ENCODE measurements at places on chromosomes 1 and 21.

DNA sequence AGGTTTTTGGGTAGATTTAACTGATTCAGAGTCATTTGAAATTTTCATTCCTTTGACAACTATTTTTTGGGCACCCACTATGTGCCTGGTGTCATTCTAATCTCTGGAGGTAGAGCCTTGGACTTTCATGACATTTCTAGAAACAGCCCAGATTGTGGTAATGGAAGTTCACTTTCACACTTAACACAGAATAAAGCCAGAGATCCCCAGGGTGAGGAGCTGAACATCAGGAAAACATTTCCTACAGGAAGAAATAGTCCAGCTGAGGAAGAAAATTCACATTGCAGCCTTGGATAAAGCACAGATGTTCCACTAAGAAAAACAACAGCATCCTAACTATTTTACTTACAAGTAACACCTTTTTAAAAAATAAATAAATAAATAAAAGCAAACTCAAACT, 102.4 kb upstream of the KRTAP19-8 start:
- no peak overlapping the region for H3K27ac ChIP-seq
- peaks cover 2% of the 10 kb centered on the region for H3K36me3 ChIP-seq
- no peak for DNase-seq
- peaks cover 3% of the 10 kb centered on the region for H3K4me1 ChIP-seq
- no peaks in the 10 kb centered on the region for H3K27me3 ChIP-seq
- no peak overlapping the region for H3K4me3 ChIP-seq

DNA sequence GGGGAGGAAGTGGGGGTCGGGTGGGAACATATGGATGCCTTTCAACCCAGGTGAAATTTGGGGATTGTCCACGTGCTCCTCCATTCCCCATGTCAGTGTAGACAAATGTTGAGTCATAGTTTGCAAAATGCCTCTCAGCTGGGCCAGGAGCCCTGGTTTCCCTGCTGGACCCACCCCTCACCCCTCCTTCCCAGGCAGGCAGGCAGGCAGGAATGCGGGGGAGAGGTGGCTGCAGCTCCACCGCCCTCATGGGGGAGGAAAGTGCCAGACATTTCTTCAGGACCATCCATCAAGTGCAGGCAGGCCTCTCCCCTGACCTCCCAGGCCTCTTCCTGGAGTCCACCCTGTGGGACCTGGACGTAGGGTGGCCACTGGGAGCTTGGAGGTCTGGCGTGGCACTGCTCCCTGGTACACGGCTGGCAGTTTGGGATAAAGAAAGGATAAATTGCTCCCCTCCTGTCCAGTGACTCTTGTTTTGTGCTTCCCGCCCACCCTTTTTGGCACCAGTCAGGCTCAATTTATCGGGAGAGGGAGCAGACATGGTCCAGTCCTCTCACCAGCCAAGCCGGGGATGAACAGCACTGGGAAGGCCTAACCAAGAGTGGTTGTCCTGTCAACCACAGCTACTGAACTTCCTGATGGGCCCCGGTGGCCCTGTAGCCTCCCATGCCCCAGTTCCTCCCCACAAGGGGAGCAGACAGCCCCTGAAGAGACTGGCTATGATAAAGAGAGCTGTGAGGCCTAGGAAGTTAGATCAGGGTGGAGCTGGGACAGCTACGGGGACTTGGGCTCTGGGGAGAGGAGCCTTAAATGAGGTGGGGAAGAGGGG, 18.9 kb downstream of the NPR1 start:
- peak overlapping the region; percentile 31 for H3K4me3 ChIP-seq
- H3K4me1 ChIP-seq, result peaks cover 34% of the 10 kb centered on the region
- peak overlapping the region; percentile 98 for H3K27ac ChIP-seq
- H3K27me3 ChIP-seq, result no peaks in the 10 kb centered on the region

- peaks cover 24% of the 10 kb centered on the region for H3K4me1 ChIP-seq
- peak within 1 kb of the TSS; percentile 91 for H3K27ac ChIP-seq
- DNase-seq, result no peak
- peaks cover 7% of the 10 kb centered on the region for H3K36me3 ChIP-seq
- H3K27me3 ChIP-seq, result no peaks in the 10 kb centered on the region
Observed at GRCh38 chr1:15684042-15684461, at the start of gene PLEKHM2. PLEKHM2 (plus strand) TSS chr1:15684320; CDS start chr1:15684559, 239 bp downstream.

DNA sequence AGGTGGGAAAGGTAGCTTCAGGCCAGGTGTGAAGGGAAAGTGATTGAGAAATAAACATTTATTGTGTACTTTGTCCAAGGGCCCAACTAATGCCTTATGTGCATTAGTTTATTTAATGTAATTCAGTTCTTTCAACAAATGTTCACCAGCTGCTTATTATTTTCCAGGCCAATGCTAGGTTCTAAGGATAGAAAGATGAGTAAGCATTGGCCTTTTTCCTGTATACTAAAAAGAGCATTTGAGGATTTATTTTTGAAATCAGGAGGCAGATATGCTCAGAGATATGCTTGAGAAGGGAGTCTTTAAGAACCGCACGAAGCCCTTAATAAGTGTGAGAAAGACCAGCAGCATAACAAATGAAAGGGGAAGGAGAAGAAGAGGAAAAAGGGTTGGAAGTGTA, 32.0 kb downstream of the CLCA1 start:
- H3K4me1 ChIP-seq, result peaks cover 37% of the 10 kb centered on the region
- peak overlapping the region; percentile 43 for H3K27ac ChIP-seq

- peaks cover 4% of the 10 kb centered on the region for H3K36me3 ChIP-seq
- no peak overlapping the region for H3K27ac ChIP-seq
- H3K4me1 ChIP-seq, result no peaks in the 10 kb centered on the region
- H3K4me3 ChIP-seq, result no peak overlapping the region
- DNase-seq, result no peak
Observed at GRCh38 chr1:2145946-2146835, 48.4 kb downstream of the FAAP20 start.

GRCh38 chr1:34780528-34780927, 486 bp upstream of the GJB3 start:
- peaks cover 4% of the 10 kb centered on the region for H3K4me1 ChIP-seq
- no peaks in the 10 kb centered on the region for H3K36me3 ChIP-seq
- peaks cover 72% of the 10 kb centered on the region for H3K27me3 ChIP-seq
- H3K27ac ChIP-seq, result no peak overlapping the region
- DNase-seq, result no peak

DNA sequence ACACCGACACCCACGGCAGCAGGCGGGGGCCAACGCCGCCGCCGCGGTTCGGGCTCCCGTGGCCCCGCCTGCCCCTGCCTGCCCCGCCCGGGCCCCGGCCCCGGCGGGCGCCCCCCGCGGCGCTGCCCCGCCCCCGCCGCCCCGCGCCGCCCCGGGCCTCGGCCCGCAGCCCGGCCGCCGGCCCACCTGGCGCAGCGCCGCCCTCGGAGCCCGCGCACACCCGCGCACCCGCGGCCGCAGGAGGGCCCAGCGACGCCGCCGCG, at the start of gene WNT3A:
TSS of gene WNT3A (plus strand) at position 213 of the 263 bp plus-strand sequence. CDS start 131 bp downstream, outside the sequence.
- no peak within 1 kb of the TSS for H3K27ac ChIP-seq
- H3K36me3 ChIP-seq, result no peaks in the 10 kb centered on the region
- H3K27me3 ChIP-seq, result peaks cover 92% of the 10 kb centered on the region
- H3K4me1 ChIP-seq, result peaks cover 12% of the 10 kb centered on the region
- no peak for DNase-seq

GRCh38 chr1:58264462-58264861, 282.1 kb downstream of the OMA1 start:
- H3K27me3 ChIP-seq, result peaks cover 24% of the 10 kb centered on the region
- DNase-seq, result no peak
- H3K27ac ChIP-seq, result no peak overlapping the region
- H3K4me1 ChIP-seq, result no peaks in the 10 kb centered on the region
- H3K36me3 ChIP-seq, result no peaks in the 10 kb centered on the region
- no peak overlapping the region for H3K4me3 ChIP-seq

GRCh38 chr1:208521534-208521933, 277.4 kb upstream of the PLXNA2 start:
- no peak for DNase-seq
- peaks cover 17% of the 10 kb centered on the region for H3K4me1 ChIP-seq
- H3K36me3 ChIP-seq, result no peaks in the 10 kb centered on the region
- H3K27me3 ChIP-seq, result no peaks in the 10 kb centered on the region

DNA sequence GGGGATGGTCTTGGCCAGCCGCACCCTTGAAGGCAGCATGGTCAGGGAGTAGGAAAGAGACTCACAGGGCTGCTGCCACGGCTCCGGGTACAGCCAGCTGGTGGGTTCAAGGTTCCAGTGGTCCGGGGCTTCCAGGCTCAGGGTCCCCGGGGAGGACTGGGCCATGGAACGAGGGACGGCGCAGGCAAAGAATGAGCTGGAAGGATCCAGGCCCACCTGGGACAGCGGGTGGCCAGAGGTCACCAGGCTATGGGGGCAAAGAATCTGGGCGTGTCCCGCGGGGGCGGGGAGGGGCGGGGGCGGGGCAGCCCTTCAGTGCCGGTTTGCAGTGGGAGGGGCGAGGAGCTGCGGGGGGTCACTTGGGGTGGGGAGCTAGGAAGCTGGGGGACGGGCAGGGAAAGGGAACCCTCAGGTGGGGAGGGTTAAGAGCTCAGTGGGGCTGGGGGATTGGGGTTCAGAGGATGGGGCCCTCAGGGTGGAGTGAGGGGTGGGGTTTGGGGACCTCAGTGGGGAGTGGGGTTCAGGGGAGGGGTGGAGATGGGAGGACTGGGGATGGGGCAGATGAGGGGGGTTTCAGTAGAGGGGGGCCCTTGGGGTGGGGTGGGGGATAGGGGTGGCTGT, at the start of gene DNMT3L:
TSS of gene DNMT3L (minus strand) at position 223 of the 621 bp plus-strand sequence. CDS start 638 bp downstream, outside the sequence.
- no peaks in the 10 kb centered on the region for H3K36me3 ChIP-seq
- no peaks in the 10 kb centered on the region for H3K27me3 ChIP-seq
- peaks cover 5% of the 10 kb centered on the region for H3K4me1 ChIP-seq
- H3K27ac ChIP-seq, result no peak within 1 kb of the TSS

- no peaks in the 10 kb centered on the region for H3K27me3 ChIP-seq
- no peak for DNase-seq
- no peak overlapping the region for H3K4me3 ChIP-seq
- H3K36me3 ChIP-seq, result no peaks in the 10 kb centered on the region
Observed at GRCh38 chr1:81446000-81446669, 354.6 kb upstream of the ADGRL2 start.

DNA sequence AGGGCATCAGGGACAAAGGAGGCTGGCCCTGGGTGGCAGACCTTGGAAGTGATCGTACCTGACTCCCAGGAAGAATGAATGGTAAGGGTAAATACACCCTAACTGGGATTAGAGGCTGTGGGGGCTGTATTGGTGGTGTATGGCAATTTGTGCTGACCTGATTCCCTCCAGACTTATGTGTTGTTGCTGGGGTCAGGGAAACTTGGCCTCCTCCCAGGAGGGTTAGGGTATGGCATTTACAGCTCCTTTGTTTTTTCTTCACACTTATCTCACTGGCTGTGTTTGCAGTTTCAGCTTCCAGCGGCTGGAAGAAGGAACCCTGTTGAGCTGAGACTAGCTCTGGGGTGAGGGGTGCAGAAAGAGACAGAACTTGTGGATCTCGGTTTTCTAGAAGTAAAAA, 8.2 kb downstream of the VANGL1 start:
- no peaks in the 10 kb centered on the region for H3K27me3 ChIP-seq
- peaks cover 9% of the 10 kb centered on the region for H3K36me3 ChIP-seq
- peaks cover 34% of the 10 kb centered on the region for H3K4me1 ChIP-seq
- H3K27ac ChIP-seq, result peak overlapping the region; percentile 59

DNA sequence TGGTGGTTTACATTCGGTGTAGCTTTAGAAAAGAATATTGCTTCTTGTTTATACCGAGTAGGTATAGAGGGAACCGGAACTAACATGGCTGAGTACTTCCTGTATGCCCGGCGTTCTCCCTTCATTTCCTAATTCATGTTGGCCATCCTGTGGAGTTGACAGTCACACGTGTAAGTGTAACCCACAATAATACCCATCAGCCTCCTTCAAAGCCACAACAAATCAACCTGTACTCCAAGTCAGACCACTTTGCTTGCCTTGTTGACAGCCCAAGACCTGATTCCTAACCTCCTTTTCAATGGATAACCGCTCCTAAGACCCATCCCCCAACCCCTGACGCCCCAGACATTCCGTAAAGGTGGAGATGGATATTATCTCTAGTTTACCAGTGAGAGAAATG, 42.1 kb downstream of the UBE2U start:
- peaks cover 50% of the 10 kb centered on the region for H3K4me1 ChIP-seq
- DNase-seq, result no peak
- peak overlapping the region; percentile 79 for H3K27ac ChIP-seq
- peak overlapping the region; percentile 38 for H3K4me3 ChIP-seq

GRCh38 chr1:86052948-86053698, 103.4 kb downstream of the COL24A1 start:
- no peaks in the 10 kb centered on the region for H3K36me3 ChIP-seq
- no peak overlapping the region for H3K27ac ChIP-seq
- no peaks in the 10 kb centered on the region for H3K4me1 ChIP-seq
- H3K27me3 ChIP-seq, result peaks cover 12% of the 10 kb centered on the region

DNA sequence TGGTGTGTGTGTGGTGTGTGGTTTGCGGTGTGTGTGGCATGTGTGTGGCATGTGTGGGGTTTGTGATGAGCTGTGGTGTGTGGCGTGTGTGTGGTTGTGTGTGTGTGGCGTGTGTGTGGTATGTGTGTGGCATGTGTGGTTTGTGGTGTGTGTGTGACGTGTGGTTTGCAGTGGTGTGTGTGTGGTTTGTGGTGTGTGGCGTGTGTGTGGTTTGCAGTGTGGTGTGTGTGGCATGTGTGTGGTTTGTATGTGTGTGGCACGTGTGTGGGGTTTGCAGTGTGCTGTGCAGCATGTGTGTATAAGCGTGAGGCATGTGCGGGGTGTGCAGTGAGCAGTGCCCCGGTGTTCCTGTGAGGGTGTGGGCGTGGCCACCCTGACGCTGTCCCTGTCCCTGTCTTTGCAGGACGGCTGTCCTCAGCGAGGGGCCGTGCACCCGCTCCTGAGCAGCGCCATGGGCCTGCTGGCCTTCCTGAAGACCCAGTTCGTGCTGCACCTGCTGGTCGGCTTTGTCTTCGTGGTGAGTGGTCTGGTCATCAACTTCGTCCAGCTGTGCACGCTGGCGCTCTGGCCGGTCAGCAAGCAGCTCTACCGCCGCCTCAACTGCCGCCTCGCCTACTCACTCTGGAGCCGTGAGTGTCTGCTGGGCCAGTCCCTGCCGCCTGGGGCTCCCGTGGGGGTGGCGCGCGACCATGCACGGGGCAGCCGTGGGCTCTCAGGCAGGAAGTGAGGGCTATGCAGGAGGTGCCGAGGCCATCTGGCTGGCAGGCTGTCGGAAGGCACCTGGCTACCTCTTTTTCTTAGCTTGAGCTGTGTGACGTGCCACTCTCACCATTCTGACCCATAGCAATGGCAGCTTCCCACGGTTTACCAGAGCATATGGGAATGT, 52.6 kb upstream of the TRAPPC10 start:
- H3K27ac ChIP-seq, result no peak overlapping the region
- peaks cover 29% of the 10 kb centered on the region for H3K36me3 ChIP-seq
- H3K4me1 ChIP-seq, result peaks cover 11% of the 10 kb centered on the region
- no peaks in the 10 kb centered on the region for H3K27me3 ChIP-seq

- no peak overlapping the region for H3K4me3 ChIP-seq
- H3K4me1 ChIP-seq, result peaks cover 79% of the 10 kb centered on the region
- DNase-seq, result no peak
- no peaks in the 10 kb centered on the region for H3K27me3 ChIP-seq
- no peaks in the 10 kb centered on the region for H3K36me3 ChIP-seq
Observed at GRCh38 chr1:27521861-27522431, 32.0 kb upstream of the WASF2 start.

Measured in mesothelial cell of epicardium (in vitro differentiated cells).